ENCODE measurements at places on chromosomes 5 and 9. TPM values are rescaled to one million over a fixed set of nuclear protein-coding genes. Genes with fewer than 3 reads are reported as not detected.

DNA sequence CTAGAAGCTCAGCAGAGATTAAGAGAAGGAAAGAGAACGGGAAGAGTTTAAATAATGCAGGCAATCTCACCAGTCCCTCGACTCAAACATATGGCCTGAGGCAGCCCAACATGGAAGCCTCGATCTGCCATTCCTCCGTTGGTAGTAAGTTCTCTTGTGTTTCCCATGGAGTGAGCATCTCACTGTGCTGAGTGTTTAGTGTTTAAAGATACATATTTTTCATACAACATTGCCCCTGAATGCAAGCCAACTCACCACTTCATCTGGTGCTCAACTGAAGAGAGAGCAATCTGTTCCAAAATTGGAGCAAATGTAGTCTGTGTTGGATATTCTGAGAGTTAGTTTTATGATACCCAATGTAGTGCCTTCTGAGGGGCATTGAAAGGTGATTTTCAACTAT, 171.5 kb upstream of the ATP10B start:
- DNase-seq: no peak

DNA sequence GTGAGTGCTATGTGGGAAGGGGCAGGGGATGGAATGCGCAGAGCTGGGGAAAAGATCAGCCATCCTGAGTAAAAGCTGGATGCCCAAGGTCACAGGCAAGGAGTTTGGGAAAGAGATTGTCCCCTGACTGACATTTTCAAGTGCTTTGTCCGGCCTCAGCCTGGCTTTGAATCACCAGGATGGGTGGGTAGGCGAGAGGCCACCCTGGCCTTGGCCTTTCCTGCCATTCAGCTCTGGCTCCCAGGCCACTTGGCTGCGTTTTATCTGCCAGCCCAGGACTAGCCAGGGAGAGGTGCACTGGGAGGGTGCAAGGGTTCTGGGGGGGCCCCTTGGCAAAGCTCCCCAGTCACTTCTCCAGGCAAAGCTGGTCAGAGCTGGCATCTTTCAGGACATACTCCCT, 37.4 kb upstream of the SYNPO start:
- DNase-seq: no peak

- DNase-seq: no peak
Observed at GRCh38 chr9:131874447-131874846, 134.6 kb upstream of the RAPGEF1 start.

GRCh38 chr9:94139672-94140417, 55.6 kb downstream of the PTPDC1 start:
- peak; percentile 98 for DNase-seq

DNA sequence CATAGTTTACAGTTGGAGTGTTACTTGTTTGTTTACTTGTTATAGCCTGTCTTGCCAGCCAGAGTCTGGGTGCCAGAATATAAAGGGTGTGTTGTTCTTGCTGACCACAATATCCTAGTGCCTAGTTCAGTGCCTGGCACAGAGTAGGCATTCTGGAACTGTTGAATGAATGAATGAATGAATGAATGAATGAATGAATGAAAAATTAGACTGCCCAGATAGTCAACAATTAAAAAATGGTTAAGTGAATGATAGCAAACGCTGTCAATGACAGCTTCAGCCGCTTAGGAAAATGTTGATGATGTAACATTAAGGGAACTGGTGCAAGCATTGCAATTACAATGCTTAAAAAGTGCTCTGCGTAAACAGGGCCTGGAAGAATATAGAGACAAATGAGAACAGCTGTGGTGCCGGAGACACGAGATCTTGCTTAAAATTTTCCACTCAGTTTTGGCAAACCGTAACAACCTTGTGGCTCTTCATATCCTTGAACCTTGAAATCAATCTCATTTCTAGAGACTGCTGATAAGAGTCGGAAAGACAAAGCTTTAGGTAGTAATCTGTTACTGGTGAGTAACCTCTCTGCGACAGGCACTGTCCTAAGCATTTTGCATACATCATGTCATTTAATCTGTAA, 4.7 kb upstream of the TTLL11 start:
- DNase-seq: no peak

DNA sequence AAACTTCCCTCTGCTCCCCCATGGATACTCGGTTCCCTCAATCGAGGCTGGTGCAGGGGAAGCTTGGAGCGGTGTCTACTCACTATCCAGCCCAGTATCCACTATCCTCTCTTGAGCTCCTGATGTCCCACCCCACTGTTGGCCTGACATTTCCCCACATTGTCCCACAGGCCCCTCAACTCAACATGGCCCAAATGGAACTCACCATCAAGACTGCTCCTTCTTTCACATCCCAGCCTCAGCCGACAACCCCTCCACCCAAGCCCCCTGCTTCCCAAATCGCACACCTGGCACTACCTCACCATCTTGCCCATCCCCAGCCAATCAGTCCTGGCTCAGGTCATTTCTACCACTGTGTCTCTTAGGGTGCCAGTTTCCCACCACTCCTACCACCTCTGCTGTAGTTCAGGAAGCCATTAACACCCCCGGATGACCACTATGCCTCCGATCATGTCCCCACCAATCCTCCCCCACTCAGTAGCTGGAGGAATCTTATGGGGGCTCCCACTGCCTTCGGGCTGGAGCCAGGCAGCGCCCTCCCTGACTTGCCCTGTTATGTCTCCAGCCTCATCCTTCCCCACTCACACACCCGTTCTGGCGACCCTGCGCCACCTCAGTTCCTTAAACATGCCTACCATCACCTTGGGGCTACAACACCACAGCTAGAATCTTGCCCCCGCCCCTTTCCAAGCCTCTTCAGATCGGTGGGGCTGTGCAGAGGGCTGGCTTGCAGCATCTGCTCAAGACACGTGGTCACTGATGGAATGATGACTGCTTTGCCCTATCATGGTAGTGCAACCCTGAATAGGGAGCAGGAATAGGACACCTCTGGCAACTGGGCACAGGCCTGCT, 273.6 kb downstream of the FSTL4 start:
- DNase-seq: no peak

GRCh38 chr9:91803970-91804752, 145.9 kb downstream of the ROR2 start:
- no peak for DNase-seq

DNA sequence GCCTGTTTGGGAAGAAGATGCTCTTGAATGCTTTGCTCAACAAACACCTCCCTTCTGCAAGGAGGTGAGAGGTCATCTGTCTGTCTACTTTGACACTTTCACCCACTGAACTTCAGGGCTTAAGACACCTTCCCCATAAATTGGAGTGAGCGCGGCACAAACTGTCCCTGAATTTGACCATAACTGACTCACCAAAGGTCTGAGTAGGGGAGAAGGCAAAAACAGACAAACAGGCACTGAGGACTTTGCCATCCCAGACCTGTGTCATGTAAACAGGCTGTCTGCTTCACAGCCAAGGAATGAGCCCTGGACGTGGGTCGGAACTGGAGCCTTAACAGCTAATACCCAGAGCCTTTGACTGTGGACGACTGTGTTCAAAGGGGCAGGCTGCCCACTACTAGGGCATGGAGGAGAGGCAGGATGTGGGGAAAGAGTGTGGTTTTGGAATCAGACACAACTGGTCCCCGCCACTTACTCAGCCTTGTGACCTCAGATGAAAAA, 320.9 kb upstream of the KLF4 start:
- DNase-seq: no peak

DNA sequence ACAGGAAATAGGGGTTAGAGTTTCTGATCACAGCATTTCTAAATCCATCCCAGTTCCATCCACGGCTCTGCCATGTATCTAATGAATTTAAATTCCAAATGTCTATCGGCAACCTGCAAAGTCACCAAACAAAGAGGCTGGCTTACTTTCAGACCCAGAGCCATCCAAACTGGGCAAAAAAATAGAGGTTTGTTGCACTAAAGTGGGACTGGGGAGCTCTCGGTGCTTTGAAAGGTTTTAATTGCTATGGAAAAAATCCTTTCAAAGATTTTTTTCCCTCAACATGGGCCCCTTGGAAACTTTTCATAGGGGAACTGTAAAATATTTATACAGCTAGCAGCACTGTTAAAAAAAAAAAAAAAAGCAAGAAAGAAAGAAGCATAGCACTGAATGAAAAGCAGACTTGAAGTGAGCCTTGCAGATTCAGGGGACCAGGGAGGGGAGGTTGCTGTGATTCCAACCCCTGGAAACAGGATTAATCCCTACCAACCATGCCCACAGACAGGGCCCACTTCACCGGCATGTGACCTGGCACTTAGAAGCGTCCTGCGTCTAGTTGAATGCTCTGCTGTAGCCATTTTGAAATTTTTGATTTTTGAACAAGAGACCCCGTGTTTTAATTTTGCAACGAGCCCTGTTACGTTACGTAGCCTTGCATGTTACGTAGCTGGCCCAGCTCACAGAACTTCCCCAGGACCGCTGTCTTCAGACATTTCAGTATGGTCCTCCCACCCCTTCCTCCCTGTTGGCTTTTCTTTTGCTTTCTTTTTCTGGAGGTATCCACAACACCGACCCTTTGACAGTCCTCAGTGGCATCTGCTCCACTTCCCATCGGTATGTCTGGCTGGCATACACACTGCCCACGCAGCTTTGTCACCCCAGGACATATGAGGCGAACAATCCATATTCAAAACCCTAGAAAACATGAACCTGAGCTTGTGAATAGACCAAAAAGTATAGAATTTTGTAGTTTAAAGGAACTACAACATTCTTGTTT, 105.3 kb upstream of the NFIB start:
- DNase-seq: no peak

DNA sequence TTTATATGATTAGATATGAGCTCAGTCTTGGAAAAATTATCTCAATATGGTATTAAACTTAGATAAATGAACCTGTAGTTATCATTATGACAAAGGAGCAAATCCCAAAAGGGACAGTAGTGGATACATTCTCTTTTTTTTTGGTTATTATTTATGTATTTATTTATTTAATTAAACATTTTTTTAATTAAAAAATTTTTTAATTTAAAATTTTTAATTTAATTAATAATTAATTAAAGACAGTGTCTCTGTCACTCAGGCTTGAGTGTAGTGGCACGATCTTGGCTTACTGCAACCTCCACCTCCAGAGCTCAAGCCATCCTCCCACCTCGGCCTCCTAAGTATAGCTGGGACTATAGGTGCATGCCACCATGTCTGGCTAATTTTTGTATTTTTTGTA, 15.6 kb downstream of the ANKHD1 start:
- DNase-seq: no peak

- DNase-seq: no peak
Observed at GRCh38 chr5:67267512-67268216, 71.1 kb upstream of the CD180 start.

GRCh38 chr5:159605585-159605984, 275.3 kb upstream of the IL12B start:
- DNase-seq: peak; percentile 91

DNA sequence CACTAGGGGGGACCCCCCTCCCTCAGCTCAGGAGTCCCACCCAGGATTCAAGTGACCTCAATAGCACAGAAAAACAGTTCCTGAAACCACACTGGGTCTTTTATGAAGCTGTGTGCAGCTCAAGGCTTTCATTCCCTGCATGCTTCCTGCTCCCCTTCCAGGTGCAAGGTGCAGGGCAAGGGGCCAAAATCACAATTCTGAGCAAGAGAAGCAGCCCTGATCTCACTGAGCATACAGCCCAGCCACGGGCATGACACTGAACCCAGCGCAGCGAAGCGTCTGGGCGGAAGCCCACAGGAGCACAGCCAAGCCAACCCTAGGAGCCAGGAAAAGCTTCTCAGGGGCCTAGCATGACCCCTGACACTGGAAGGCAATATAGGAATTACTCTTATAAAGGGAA, 62.9 kb downstream of the IRX2 start:
- no peak for DNase-seq

GRCh38 chr9:84502066-84502465, 161.5 kb upstream of the SLC28A3 start:
- no peak for DNase-seq

- peak; percentile 68 for DNase-seq
Observed at GRCh38 chr5:1523793-1524480, at the start of gene LPCAT1. Gene LPCAT1 (minus strand): TSS chr5:1523960. CDS start chr5:1523844, 116 bp downstream.

DNA sequence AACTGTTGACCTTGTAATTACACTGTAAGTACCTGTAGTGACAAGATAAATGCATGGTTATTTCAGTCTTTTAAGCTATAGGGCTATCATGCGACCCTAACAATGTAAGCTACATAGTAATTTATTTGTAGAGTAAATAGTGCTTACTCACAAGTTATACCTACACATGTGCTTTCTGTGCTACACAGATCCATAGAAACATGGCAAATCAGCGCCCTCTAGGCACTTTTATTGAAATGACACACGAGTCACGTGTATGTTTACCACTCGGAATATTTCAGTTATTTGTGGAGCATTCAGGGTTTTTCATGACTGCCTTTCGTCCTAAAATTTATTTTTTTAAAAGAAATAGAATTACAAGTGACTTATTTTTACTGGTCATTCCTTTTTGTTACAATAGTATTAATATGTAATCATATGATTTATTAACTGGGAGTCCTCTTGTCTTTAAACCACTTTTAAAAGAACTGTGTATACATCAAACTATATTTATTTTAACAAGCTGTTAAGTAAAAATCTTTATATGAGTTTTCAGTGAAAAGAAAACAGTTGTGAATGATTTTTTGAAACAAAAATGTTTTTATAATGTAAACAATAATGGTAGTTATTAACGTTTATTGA, 1242.3 kb upstream of the WWC1 start:
- peak; percentile 35 for DNase-seq

DNA sequence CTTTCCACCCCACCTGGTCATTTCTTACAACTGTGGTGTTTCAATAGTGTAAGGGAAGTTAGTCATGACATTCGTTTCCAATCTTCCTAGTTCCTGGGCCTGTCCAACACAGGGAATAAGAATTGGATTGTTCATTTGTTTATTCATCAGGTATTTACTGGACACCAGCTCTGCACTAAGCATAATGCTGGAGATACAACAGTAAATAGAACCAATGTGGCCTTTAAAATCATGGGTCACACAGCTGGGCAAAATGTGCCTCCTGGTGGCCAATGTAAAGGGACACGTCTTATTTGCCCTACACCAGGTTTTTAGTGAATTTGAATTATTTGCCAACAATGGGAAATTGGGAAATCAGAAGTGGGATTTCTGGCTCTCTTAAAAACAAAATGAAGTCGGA, 10.4 kb downstream of the ABLIM3 start:
- DNase-seq: no peak

- DNase-seq: peak; percentile 36
Observed at GRCh38 chr9:31590091-31590490, 794.4 kb upstream of the ACO1 start.

PPP3R2 gene
- total RNA-seq: not detected

CDH9 gene
- total RNA-seq: not detected

ADAMTS19 gene
- total RNA-seq: 0.33 TPM

SPDL1 gene
- total RNA-seq: 10.9 TPM

BARHL1 gene
- total RNA-seq: not detected

IFNK gene
- total RNA-seq: not detected

FIBCD1 gene
- total RNA-seq: 7.3 TPM

ANP32B gene
- total RNA-seq: 16.7 TPM

MYORG gene
- total RNA-seq: 0.83 TPM

HBEGF gene
- total RNA-seq: 1.8 TPM

FCN2 gene
- not detected for total RNA-seq

Measured in fibroblast of lung (primary cell).